Activated CD4-positive, alpha-beta memory T cell treated with anti-CD3 and anti-CD28 coated beads for 36 hours (primary cell): ENCODE measurements at places on chromosomes 4 and X. TPM values are rescaled to one million over a fixed set of nuclear protein-coding genes. Genes with fewer than 3 reads are reported as not detected.

GRCh38 chr4:168076989-168077725 is 15.2 kb upstream of the ANXA10 start:
- H3K36me3 ChIP-seq: no peaks in the 10 kb centered on the region
- DNase-seq: peak; percentile 53
- H3K27ac ChIP-seq: no peak overlapping the region
- no peaks in the 10 kb centered on the region for H3K4me1 ChIP-seq
- H3K4me3 ChIP-seq: no peak overlapping the region

DNA sequence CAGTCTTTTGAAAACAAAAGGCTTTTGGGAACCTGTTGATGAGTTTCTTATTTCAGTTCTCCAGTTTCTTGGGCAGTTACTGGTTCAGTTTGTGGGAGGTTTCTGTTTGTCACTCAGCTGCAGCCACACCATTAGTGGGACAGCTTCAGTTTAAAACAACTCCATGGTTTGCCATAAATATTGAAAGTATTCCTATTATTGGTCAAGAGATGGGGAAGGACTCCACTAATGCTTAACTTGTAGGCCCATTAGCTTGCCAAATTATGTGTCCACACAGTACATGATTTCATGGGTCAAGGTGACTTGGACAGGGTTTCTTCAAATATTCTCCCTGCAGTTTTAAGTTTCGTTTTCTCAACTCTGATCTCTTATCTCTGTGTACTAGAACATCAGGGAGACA is 15.5 kb upstream of the ASIC5 start:
- no peaks in the 10 kb centered on the region for H3K27me3 ChIP-seq
- no peak for DNase-seq
- H3K27ac ChIP-seq: no peak overlapping the region
- no peaks in the 10 kb centered on the region for H3K4me1 ChIP-seq
- no peaks in the 10 kb centered on the region for H3K36me3 ChIP-seq

- no peaks in the 10 kb centered on the region for H3K27me3 ChIP-seq
- H3K36me3 ChIP-seq: no peaks in the 10 kb centered on the region
- no peak overlapping the region for H3K4me3 ChIP-seq
Measured at GRCh38 chrX:140804292-140804691, 94.7 kb downstream of the LINC00632 start.

GRCh38 chrX:100409610-100410590 is at the start of gene PCDH19:
TSS of gene PCDH19 (minus strand) at chrX:100410273. CDS start at chrX:100408597, 1,676 bp downstream.
- H3K27me3 ChIP-seq: peaks cover 58% of the 10 kb centered on the region
- peaks cover 2% of the 10 kb centered on the region for H3K36me3 ChIP-seq
- peak within 1 kb of the TSS; percentile 68 for H3K4me3 ChIP-seq
- peak; percentile 65 for DNase-seq

DNA sequence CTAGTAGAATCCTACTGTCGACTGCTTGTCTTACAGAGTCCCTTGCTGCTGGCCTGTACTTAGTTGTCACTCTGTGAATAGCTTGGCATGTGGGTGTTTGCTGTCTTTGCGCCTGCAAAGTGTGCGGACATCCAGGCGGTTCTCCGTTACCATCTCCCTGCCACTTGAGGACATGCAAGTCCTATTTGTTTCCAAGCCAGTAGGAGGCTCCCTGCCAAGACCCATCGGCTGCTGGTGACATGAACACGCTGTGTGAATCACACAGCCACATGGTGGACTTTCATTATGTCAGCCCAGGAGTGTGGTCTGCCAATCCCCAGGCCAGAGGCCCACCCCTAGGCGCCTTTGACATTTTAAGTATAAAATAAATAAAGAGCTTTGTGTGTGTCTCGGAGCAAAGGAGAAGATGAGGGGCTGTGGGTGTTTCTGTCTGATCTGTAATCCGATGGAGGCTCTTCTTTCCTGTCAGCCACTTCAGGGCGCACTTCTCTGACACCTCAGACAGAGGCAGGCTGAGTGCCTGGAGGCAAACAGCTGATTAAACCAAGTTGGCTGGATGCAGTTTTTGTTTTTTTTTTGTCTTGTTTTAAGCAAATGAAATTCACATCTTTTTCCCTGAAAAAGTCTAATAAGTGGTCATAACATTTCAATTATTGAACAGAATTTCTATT is 51.5 kb downstream of the ALPK1 start:
- DNase-seq: no peak
- H3K27me3 ChIP-seq: no peaks in the 10 kb centered on the region
- no peaks in the 10 kb centered on the region for H3K4me1 ChIP-seq
- H3K36me3 ChIP-seq: no peaks in the 10 kb centered on the region
- H3K27ac ChIP-seq: no peak overlapping the region

GRCh38 chr4:89957046-89957926 is 62.6 kb downstream of the MMRN1 start:
- no peaks in the 10 kb centered on the region for H3K36me3 ChIP-seq
- no peak overlapping the region for H3K27ac ChIP-seq

SMIM10L2A gene
- total RNA-seq: 0.31 TPM

DNA sequence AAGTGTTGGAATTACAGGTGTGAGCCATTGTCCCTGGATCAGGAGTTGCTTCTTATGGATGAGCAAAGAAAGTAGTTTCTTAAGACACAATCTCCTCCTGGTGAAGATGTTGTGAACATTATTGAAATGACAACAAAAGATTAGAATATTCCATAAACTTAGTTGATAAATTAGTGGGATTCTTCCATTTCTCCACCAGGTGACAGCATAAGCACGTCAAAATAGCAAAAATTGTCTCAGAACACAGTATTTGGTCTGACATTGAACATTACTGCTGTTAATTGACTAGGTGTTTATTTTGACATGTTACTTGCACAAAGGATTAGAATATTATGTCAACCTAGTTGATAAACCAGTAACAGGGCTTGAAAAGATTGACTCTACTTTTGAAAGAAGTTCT is 21.6 kb downstream of the CLDN34 start:
- H3K4me1 ChIP-seq: no peaks in the 10 kb centered on the region
- no peak overlapping the region for H3K4me3 ChIP-seq
- no peaks in the 10 kb centered on the region for H3K36me3 ChIP-seq
- no peaks in the 10 kb centered on the region for H3K27me3 ChIP-seq
